ENCODE measurements at places on chromosomes 2 and 18.

DNA sequence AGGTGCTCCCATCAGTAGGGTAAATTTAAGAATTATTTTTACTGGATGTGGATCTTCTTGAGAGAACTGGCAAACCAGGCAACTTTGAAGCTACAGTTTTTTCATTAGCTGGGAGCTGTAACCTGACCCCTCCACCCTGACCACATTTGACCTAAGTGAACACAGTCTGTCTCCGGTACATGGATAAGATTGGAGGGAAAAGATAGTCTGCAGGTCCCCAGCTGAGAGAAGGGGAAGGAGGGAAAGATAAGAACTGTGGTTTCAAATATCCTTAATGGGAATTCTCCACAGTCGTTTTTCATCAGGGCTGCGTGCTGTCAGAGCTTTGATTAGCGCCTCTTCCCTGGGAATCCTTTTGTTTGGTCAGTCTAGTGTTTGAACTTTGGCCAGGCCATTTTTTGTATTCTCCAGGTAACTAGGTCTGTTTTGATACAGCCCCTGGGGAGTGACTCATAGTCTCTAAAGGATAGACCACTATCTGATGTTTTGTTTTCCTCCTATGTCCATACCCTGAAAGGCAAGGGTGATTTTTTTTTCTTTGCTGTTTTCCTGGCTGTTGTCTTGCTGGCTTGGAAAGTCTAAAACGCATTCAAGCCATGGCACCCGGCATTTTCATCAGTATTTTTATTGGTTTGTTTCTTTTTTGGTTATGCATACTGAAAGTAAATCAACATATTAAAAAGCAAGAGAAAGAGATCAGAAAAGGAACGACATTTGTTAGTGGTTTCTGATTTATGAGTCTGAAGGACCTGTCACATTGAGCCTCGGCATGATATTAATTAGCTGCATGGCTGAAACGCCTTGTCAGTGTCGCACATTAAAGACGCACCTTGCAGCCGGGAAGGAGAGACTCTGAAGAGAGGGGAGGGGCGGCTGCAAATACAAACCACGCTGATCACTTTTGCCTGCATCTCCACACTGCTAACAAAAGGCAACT lies 183.4 kb upstream of the FN1 start:
- peak; percentile 90 for DNase-seq

GRCh38 chr2:149012545-149012944 lies 26.0 kb upstream of the LYPD6B start:
- DNase-seq: no peak

- no peak for DNase-seq
Measured at GRCh38 chr2:28425464-28425835, 32.8 kb downstream of the FOSL2 start.

DNA sequence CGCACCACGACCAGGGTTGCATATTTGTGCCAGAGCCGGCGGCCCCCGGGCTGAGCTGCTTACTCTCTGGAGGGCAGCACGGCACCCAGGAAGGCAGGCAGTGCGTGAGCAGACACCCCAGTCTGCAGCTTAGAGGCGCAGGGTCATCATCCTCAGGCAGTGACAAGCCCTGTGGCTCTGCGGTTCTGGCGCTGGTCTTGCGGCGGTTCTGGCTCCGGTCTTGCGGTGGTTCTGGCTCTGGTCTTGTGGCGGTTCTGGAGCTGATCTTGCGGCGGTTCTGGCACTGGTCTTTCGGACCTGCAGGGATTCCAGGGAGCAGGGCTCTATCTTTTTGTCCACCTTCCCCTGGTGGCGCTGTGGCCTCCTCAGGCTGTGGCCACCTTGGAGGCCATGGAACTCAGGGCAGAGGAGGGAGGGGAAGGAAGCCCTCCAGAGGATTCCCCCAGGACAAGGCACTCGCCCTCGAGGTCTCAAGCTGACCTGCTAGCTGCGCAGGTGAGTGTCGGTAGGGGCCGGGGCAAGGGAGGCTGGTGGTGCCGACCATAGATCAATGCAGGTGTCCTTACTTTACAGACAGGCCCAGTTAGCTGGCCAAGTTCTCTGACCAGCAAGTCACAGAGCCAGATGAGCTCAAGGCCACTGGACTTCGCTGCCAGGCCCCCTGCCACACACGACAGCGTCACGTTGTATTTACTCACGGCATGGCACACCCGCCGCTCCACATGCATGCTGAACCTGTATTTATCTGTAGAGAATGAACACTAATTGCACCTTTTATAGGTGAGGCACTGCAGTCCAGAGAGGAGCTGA lies 14.9 kb downstream of the ESPNL start:
- no peak for DNase-seq

GRCh38 chr2:16546128-16546754 lies 119.4 kb downstream of the CYRIA start:
- DNase-seq: peak; percentile 25

GRCh38 chr2:112626604-112627059 lies 19.1 kb upstream of the SLC20A1 start:
- DNase-seq: peak; percentile 62
